ENCODE measurements at places on chromosomes 16 and 17.

- no peak for DNase-seq
Measured at GRCh38 chr17:54085934-54086333, 263.2 kb downstream of the KIF2B start.

- no peak for DNase-seq
Measured at GRCh38 chr16:56488035-56488434, 31.8 kb downstream of the BBS2 start.

GRCh38 chr17:71740866-71741265 is 380.0 kb upstream of the SOX9 start:
- DNase-seq: no peak

GRCh38 chr16:67028167-67028695 is 718 bp upstream of the CBFB start:
- DNase-seq: no peak

DNA sequence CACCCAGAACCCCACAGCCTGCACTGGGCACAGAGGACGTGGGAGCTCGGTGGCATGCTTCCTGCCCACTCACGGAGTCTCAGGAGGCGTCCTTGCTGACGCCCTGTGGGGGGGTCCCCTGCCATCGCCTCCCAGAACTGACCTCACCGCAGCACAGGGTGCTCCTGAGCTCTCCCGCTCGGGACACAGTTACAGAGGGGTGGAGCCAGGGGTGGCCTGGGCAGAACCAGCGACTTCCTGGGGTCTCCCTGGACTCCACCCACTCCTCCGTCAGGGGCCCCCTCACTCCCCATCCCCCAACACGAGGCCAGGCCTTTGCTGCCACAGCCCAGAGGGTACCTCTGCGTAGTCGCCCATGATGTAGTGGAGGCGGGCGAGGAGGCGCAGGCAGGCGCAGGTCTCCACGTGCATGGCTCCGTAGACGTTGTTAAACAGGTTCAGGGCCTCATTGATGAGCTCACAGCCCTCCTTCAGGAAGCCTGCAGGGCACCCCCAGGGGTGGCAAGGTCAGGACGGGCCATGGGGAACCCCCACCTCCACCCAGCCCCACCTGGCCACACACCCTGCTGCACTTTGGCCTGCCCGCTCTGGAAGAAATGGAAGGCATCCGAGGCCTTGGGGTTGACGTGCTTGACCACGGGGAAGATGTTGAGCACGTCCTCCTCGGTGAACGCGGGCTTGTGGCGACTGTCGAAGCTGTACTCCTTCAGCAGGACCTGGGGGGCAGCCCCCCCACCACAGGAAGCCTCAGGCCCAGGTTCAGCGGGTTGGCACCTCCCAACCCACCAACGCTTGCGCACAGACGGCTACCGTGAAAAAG is 17.8 kb downstream of the CLUH start:
- no peak for DNase-seq

DNA sequence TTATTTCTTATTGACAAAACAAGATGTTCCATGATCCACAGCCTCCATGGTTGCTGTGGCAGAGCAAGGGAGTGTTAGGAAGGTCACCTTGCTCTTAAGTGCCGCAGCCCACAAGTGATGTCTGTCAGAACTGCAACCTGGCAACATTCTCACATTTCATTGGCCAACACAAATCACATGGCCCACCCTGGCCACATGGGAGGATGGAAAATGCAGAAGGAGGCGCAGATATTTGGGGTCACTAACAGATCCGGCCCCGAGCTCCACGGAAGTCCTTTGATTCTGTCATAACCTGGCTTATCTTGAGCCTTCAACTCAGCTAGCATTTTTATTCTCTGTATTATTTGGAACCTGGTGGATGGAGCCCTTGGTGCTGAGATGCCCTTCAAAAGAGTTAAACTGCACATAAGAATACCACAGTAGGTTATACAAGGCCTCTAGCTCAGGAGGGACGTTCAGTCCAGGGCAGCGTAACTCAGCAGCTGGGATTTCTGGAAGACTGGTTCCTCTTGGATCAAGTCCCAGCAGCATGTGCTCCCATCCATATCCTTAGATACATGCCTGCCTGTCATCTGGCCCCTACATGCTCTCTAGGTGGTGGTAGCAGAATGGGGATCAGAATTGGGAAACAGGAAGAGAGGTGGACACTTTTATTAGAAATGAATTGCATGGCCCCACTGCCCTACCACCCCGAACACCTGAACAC is 508.1 kb downstream of the HAPSTR1 start:
- DNase-seq: no peak

All from fibroblast of mammary gland (primary cell).